ENCODE measurements at places on chromosomes 2 and 18.

DNA sequence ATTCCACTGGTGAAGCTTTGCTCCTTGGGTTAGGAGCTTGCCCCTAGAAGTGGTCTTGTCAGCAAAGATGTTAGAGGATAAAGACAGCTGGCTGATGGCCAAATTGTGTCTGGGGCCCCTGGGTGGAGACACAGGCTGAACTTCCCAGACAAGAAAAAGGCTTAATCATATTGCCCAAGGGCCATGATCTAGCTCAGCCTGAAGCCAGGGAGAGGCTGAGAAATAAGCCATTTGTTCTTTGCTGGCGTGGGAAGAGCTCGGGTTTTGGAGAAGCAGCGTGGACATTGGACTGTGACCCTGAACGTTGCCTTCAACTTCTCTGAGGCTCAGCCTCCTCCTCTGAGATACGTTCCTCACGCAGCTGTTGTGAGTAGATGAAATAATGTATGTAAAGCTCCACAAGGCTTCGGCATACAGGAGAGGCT, 153.0 kb downstream of the ZFP36L2 start:
- DNase-seq, result no peak

- DNase-seq, result peak; percentile 16
Observed at GRCh38 chr2:38260469-38260868, 116.6 kb downstream of the ATL2 start.

DNA sequence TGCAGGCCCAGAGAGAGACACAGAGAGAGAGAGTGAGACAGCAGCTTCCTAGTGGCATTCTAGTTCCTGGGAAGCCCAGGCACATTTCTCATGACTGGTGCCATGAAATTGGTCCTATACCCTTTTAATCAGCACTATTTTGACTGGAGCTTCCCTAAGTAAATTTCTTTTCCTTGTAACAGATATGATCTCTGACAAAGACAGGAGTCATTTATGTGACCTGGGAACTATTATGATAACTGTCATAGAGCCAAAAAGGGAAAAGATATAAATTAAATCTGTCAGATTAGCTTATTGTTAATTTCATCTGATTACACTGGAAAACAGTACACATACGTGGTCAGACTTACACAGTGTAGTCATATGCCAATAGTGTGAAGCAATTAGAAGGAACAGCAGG, 161.3 kb upstream of the HNRNPA3 start:
- DNase-seq, result no peak

DNA sequence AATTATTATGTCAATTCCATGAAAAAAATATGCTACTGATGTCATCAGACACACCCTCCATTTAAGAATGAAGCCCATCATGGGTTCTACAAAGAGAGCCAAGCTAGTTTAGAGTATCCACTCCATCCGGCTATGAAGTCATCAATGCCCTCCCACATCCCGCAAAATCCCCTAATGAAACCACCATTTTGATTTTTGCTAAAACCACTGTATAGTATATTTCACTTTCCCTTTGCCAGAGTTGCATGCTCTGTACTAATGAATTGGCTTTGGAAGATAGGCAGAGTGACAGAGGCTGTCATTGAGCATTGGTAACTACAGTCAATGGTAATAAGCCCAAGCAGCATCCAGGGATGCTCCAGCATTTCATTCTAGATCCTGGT, 118.6 kb downstream of the ANKRD44 start:
- peak; percentile 74 for DNase-seq

DNA sequence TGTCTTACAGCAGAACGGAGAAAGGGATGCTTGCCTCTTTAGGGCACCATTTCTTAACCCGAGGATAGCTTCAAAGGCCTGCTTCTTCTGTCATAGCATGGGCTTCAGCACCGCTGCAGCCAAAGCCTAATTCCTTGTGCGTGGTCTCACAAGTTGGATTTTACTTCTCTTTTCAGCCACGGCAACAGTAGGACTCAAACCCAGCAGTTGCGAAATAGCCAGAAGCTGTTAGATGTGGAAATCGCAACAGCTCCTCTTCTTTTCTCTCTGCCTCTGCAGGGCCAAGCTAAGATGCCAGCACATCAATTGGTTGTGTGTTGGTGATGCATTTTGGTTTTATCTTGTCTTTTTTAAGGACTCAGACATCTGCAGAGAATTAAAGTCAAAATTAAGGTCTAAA, 3.1 kb downstream of the NRXN1 start:
- no peak for DNase-seq

- DNase-seq, result no peak
Observed at GRCh38 chr18:31246460-31246859, 71.5 kb upstream of the DSG1 start.

DNA sequence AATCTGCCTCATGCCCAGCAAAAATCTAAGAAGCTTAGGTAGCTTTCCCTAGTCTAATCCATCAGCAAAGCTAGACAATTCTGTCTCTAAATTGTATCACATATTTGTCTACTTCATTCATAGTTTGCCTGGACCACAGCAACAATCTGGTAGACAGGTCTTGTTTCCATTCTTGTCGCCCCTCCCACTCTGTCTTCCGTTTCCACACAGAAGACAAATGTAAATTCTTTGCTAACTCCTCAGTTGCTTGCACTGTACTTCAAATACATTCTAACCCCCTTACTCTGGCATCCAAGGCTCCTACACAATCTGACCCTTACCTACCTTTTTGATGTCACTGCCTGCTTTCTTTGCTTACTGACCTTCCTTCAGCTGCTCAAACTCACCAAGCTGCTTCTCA, 40.1 kb downstream of the THUMPD2 start:
- DNase-seq, result no peak

GRCh38 chr2:164008752-164009151, 272.9 kb upstream of the FIGN start:
- DNase-seq, result no peak

- no peak for DNase-seq
Observed at GRCh38 chr18:65544701-65545100, 206.1 kb upstream of the CDH7 start.

DNA sequence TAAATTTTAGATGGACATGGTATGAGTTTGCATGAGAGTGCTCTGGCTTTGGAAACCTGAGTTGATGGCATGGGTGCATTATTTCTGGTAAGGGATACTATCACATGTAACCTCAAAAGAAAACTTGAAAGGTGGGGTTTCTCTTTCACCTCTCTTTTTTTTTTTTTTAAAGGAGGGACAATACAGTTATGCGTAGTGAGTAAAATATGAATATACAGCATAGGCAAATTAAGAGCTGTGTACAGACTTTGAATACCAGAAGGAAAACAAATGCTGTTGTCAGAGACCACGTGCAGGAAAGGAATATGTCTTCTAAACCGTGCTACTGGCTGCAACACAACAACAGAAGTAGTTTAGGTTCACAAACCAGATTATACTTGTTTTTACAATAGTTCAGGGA, 82.1 kb downstream of the MAP4K4 start:
- DNase-seq, result no peak

Data from activated CD4-positive, alpha-beta T cell treated with anti-CD3 and anti-CD28 coated beads, Interleukin-2, Interleukin-6, amounts not matched to agents 100 ng/mL and 50 ng/mL, durations not matched to agents 16 hours and 8 hours (primary cell).